ENCODE measurements at places on chromosomes 13 and 19. TPM values are rescaled to one million over a fixed set of nuclear protein-coding genes. Genes with fewer than 3 reads are reported as not detected.

GRCh38 chr13:71830736-71831135 is 36.3 kb downstream of the DACH1 start:
- H3K4me3 ChIP-seq: no peak overlapping the region
- no peak for DNase-seq
- H3K36me3 ChIP-seq: no peaks in the 10 kb centered on the region
- no peaks in the 10 kb centered on the region for H3K4me1 ChIP-seq
- no peak overlapping the region for H3K27ac ChIP-seq

Gene S1PR4
- total RNA-seq: 60.4 TPM

DNA sequence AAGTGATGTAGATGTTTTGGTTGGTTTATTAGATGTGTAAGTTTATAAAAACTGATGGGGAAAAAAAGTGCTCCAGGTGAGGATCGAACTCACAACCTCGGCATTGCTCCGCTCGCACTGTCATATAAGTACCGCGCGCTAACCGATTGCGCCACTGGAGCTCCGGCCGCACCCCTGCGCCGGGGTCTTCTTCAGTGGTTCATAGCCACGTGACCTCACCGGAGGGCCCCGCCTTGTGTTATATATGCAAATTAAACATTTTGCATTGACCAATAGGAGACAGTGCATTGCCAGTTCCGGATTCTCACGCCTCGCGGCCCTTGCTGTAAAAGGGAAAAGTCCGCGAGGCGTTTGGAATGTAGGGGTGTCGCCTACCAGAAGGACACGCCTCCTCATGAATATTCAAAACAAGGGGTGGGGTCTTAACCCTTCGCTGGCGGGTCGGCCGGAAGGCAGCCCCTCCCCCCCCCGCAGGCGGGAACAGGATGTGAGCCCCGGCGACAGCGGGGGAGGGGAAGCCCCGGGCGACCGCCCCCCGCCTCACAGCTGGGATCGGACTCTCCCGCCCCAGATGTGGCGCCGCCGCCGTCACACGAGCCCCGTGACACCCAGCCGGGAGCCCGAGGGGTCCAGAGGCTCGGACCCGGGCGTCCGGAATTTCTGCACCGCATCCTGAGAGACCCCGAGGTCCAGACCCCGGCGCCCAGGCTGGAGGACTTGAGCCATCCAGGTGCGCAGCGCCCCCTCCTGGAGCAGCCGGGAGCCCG is at the start of gene PLEKHG2:
Gene PLEKHG2, plus strand, starts transcription at position 570 of the 767 bp plus-strand sequence. CDS start 1,418 bp downstream, outside the sequence.
- H3K27ac ChIP-seq: peak within 1 kb of the TSS; percentile 96
- H3K36me3 ChIP-seq: peaks cover 20% of the 10 kb centered on the region
- peak; percentile 98 for DNase-seq
- peak within 1 kb of the TSS; percentile 70 for H3K4me3 ChIP-seq

DNA sequence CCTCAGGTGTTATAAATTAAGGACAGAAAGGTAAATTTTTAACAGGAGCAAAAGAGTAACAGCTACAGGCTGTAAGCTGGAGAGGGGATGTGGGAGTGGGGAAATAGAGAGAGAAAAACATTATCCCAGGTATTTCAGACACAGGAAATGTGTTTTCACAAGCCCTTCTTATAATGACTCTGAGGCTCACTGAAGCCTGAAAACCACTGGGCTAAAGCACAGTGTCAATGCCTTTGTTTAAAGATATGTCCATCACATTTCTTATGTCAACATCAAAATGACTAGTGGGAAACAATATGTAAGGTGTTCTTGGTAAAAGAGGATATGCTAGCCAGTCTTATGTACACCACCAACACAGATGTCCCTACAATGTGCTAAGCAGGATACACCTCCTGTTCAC is 365.9 kb downstream of the FGF14 start:
- no peak overlapping the region for H3K4me3 ChIP-seq
- H3K36me3 ChIP-seq: no peaks in the 10 kb centered on the region
- H3K4me1 ChIP-seq: no peaks in the 10 kb centered on the region
- no peak overlapping the region for H3K27ac ChIP-seq
- H3K27me3 ChIP-seq: no peaks in the 10 kb centered on the region

Gene PPM1N
- total RNA-seq: 8.3 TPM

DNA sequence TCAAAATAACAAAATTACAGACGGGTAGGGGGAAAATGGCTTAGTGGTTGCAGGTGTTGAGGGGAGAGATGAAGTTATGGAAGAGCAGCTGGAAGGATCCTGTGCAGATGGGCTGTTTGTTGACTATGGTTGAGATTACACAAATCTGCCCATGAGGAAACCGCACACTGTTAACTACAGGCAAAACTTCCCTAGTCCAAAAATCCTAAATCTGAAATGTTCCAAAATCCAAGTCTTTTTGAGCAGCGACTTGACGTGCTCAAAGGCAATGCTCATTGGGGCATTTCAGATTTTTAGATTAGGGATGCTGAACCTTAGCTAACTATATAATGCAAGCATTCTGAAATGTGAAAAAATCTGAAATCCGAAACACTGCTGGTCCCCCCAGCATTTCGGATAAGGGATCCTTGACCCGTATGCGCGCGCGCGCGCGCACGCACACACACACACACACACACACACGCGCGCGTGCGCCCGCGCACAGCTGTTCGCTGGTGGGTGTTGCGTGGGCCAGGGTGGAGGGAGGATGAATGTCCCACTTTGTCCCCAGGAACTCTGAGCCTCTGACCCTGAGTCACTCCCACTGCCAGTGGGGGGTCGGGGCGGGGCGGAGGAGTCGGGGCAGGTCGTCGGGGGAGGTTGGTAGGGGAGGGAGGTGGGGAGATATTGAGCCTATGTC is 6.8 kb downstream of the F2RL3 start:
- DNase-seq: no peak
- no peaks in the 10 kb centered on the region for H3K27me3 ChIP-seq
- H3K4me1 ChIP-seq: peaks cover 63% of the 10 kb centered on the region
- no peak overlapping the region for H3K4me3 ChIP-seq

Gene CYP4F3
- total RNA-seq: 3.4 TPM

DNA sequence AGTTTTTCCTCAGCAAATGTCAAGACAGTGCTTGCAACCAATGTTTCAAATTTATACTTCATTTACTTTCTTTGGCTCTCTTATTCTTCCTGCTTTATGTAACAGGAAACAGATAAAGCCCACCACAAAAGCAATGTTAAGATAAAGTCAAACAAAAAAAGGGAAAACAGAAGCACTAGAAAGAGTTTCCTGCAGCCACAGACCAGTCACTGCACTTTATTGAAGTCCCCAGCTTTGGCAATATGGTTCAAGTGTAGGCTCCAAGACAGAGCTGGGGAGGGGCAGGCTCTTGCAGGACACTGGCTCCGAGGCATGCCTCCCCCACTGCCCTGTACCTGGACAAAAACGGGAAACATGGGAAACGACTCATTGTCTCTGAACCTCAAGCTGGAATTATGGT is 15.3 kb upstream of the CDC16 start:
- peaks cover 16% of the 10 kb centered on the region for H3K4me1 ChIP-seq
- no peaks in the 10 kb centered on the region for H3K36me3 ChIP-seq
- no peak overlapping the region for H3K27ac ChIP-seq

DNA sequence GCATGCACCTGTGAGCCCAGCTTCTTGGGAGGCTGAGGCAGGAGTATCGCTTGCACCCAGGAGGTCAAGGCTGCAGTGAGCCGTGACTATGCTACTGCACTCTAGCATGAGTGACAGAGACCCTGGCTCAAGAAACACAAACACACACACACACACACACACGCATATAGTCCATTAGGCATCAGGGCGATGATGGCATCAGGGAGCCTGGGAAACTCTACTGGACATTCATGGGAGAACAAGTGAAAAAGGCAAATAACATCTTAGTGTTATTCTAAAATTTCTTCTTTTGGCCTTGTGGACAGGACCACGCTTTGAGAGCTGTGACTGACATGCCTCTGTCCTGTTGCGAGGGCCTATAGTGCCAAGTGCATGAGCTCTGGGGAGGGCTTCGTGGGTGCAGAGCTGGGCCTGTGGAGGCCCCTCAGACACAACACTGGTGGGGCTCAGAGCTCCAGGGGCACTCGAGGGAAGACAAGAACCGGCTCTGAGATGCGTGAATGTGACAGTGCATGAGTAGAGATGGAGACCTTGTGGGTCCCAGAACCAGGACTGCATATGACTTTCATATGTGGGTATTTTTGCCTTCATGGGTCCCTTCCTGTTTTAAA is 8.0 kb upstream of the USF2 start:
- no peaks in the 10 kb centered on the region for H3K36me3 ChIP-seq
- H3K27me3 ChIP-seq: no peaks in the 10 kb centered on the region
- no peak for DNase-seq
- H3K27ac ChIP-seq: no peak overlapping the region
- no peak overlapping the region for H3K4me3 ChIP-seq

DNA sequence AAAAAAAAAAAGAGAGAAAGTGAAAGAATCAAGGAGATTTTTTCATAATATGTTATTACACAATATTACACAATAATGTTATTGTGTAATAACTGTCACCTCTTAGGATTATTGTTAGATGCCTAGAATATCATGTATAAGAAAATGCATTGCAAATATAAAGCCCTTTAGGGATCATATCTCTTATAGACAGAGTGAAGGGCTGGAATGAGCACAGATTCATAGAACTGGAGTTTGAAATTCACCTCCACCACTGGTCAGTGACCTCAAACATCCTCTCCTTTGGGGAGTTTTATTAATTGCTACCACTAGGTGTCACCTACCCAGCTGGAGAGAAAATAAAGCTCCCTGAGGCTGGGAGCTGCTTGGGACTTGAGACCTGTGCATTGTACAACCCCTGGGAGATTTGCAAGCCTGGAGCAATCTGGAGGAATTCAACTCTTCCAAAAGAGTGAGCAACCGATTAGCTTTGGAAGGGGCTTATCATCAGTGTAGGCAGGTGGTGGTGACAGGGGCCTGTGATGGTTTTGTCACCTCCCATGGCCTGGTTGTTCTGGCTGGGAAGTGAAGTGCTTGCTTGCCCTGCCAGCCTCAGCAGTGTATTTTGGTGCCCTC is 30.3 kb upstream of the FRY start:
- no peak overlapping the region for H3K27ac ChIP-seq
- H3K36me3 ChIP-seq: no peaks in the 10 kb centered on the region
- peaks cover 5% of the 10 kb centered on the region for H3K4me1 ChIP-seq
- no peak for DNase-seq
- no peaks in the 10 kb centered on the region for H3K27me3 ChIP-seq

Gene NALCN
- not detected for total RNA-seq

DNA sequence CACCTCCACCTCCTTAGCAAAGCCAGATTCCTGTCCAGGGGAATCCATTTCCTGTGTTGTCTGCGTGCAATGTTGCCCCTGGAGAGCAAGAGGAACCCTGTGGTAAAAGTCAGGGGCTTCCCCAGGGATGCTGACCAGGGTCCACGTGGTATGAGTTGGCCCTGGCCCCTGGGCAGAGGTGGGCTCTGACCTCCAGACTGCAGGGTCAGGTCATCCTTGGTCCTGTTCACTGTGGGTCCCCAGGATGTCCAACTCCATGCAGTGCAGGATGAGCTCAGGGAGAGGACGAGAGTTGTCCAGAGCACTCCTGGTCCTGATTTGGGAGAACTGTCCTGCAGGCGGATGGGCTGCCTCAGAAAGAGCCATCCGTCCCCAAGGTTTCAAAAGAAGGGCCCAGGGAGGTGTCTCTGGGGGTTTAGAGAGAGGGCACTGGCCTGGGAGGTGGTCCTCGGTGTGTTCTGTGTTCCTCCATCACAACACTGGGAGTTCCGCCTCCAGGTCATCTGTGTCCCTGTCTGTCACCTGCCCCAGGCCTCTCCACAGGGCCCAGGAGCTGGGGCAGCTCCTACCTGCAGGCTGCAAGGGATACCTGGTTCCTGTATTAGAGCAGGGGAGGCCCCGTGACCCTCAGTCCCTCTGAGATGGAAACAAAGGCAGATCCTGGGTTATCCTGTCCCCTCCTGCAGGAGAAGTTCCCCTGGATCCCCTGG is 1.2 kb upstream of the CEACAM4 start:
- peaks cover 2% of the 10 kb centered on the region for H3K27me3 ChIP-seq
- peaks cover 4% of the 10 kb centered on the region for H3K4me1 ChIP-seq
- H3K27ac ChIP-seq: no peak overlapping the region
- no peak for DNase-seq
- no peaks in the 10 kb centered on the region for H3K36me3 ChIP-seq

Gene KLK2
- not detected for total RNA-seq

- peaks cover 20% of the 10 kb centered on the region for H3K4me1 ChIP-seq
- DNase-seq: no peak
- no peaks in the 10 kb centered on the region for H3K27me3 ChIP-seq
- no peak overlapping the region for H3K27ac ChIP-seq
- no peak overlapping the region for H3K4me3 ChIP-seq
- H3K36me3 ChIP-seq: peaks cover 37% of the 10 kb centered on the region
Observed at GRCh38 chr19:7541828-7542443, 6.4 kb downstream of the PNPLA6 start.

GRCh38 chr13:26280295-26280694 is 26.4 kb downstream of the CDK8 start:
- no peak for DNase-seq
- no peaks in the 10 kb centered on the region for H3K27me3 ChIP-seq
- H3K4me1 ChIP-seq: no peaks in the 10 kb centered on the region
- no peak overlapping the region for H3K4me3 ChIP-seq
- no peaks in the 10 kb centered on the region for H3K36me3 ChIP-seq

- no peak for DNase-seq
- no peaks in the 10 kb centered on the region for H3K36me3 ChIP-seq
- peaks cover 5% of the 10 kb centered on the region for H3K27me3 ChIP-seq
- H3K27ac ChIP-seq: no peak overlapping the region
- peaks cover 14% of the 10 kb centered on the region for H3K4me1 ChIP-seq
Observed at GRCh38 chr19:17677002-17677401, 11.2 kb downstream of the UNC13A start.

DNA sequence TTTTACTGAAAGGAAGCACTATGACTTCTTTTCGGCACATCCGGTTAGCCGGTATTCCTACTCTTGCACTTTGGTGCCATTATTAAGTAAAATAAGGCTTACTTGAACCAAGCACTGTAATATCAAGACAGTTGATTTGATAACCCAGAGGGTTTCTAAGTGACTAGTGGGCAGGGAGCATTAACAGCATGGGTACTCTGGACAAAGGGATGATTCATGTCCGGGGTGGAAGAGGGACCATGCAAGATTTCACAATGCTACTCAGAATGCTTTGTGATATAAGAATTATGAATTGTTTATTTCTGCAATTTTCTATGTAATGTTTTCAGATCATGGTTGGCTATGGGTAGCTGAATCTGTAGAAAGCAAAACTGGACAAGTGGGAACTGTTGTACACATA is 282.1 kb downstream of the TDRD3 start:
- no peak for DNase-seq

DNA sequence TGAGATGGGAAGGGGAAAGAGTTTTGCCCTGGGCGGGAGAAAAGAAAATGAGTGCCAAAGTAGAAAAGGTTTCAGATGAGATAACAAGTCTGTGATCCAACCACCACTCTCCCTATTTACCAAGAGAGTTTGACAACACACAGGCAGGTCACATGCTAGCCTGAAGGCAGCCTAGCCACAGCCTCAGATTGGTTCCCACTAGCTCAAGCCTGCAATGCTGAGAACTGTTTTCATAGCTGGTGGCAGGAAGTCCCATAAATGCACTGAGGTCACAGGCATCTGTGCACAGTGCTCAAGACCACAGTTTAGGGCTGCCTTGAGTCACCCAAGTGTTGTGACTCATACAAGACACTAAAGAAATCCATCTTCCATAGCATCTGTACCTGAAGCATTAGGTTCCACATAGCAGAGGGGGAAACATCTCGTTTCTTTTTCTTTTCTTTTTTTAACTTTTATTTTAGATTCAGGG is 18.5 kb upstream of the POP4 start:
- no peaks in the 10 kb centered on the region for H3K27me3 ChIP-seq
- H3K36me3 ChIP-seq: no peaks in the 10 kb centered on the region
- H3K4me3 ChIP-seq: no peak overlapping the region

Data from natural killer cell (primary cell).